Parietal lobe (tissue), 2 donors: ENCODE measurements at places on chromosomes 7 and 10. TPM values are rescaled to one million over a fixed set of nuclear protein-coding genes. Genes with fewer than 3 reads are reported as not detected.

The PRSS2 gene
- not detected for total RNA-seq

The RBP4 gene
- total RNA-seq, result 5.6 TPM

The GCK gene
- total RNA-seq, result 5.3 TPM

The LDB3 gene
- not detected for total RNA-seq

The FGL2 gene
- total RNA-seq, result 0.63 TPM

The ENTPD7 gene
- 11.3 TPM for total RNA-seq

The SCIN gene
- total RNA-seq, result 2.8 TPM

The ABCB4 gene
- 4.1 TPM for total RNA-seq

The COL13A1 gene
- 5.0 TPM for total RNA-seq

The RBP3 gene
- total RNA-seq, result not detected

The AS3MT gene
- total RNA-seq, result 13.8 TPM

The PRTFDC1 gene
- total RNA-seq, result 31.6 TPM

The OIT3 gene
- 0.94 TPM for total RNA-seq

The PDE1C gene
- total RNA-seq, result 39.1 TPM
